Choroid plexus epithelial cell (primary cell): ENCODE measurements at places on chromosomes 4 and X.

DNA sequence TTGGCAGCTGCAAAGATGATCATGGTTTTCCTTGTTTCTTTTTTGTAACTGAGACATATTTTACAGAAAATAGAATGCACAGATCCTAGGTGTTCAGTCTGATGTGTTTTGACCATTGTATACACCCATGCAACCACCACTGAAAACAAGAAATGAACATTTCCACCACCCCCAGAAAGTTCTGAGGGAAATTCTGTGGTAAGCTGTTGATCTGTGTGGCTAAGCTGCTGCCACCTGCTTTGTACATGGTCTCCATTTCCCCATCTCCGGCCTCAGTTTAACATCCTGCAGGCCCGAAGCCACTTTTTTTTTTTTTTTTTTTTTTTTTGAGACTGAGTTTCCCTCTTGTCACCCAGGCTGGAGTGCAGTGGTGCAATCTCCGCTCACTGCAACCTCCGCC, 65.3 kb downstream of the NYX start:
- DNase-seq: no peak

- DNase-seq: no peak
Measured at GRCh38 chr4:147044241-147044640, 98.6 kb upstream of the TTC29 start.

- no peak for DNase-seq
Measured at GRCh38 chrX:91414713-91415112, 19.9 kb upstream of the PABPC5 start.

GRCh38 chr4:121783210-121783609, 17.9 kb upstream of the EXOSC9 start:
- DNase-seq: no peak

- peak; percentile 67 for DNase-seq
Measured at GRCh38 chrX:119541188-119541587, 24.0 kb downstream of the STEEP1 start.

DNA sequence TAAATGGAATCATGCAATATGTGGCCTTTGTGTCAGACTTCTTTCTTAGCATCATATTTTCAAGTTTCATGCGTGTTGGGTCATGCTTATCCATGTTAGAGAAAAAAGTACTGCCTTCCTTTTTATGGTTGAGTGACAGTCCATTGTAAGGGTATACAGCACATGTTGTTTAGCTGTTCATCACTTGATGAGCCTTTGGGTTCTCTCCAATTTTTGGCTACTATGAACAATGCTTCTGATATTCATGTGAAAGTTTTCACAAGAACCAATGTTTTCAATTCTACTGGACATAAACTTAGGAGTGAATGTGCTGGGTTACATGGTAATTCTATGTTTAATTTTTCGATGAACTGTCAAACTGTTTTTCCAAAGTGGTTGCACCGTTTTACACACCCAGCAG, 28.1 kb upstream of the LNX1 start:
- DNase-seq: no peak

DNA sequence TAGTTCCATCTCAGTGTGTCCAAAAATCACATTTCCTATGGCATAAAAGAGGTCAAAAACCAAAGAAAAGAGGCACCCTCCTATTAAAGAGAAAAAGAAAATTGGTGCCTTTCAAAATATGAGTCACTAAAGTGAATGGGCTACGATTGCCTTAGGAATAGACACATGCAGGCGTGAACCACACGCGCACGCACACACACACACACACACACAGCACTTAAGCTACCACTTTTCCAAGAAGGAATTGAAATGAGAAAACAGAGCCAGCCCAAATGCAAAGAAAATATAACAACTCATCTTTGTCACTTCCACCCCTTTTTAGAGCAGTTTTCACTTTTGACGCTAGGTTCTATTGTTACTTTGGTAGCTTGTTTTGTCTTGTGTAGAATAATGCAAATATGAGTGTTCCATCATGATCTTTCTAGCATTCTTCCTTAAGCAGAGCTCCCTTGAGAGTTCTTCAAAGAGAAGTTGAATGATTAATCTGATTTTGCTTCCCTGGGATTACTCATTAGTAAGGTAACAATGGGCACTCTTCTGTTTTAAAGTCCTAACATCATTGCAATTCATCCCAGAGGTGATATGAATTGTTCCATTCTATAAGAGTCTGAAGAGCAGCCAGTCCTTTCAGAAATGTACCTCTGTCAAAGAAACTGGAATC, 239.2 kb upstream of the GNPDA2 start:
- no peak for DNase-seq

DNA sequence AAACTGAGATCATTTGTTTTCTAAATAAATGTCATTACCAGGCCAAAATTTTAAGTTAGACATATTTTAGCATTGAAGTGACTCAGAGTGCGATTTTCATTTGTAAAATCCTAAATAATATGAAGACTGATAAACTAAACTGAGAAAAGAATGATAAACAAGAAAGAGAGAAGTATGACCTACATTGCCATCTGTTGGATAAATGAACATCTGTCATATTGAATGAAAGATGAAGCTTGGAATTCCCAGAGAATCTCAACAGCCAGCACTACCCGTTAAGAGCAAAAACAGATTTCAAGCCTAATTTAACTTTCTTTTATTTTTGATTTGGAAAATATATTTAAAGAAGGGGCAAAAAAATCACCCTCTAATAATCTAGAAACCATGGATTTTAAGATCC, 591.0 kb upstream of the ATOH1 start:
- no peak for DNase-seq

GRCh38 chr4:186819342-186820086, 95.9 kb upstream of the FAT1 start:
- no peak for DNase-seq

- no peak for DNase-seq
Measured at GRCh38 chr4:20895988-20896387, 195.7 kb downstream of the PACRGL start.

- DNase-seq: no peak
Measured at GRCh38 chr4:27090406-27090805, 229.8 kb downstream of the STIM2 start.

- no peak for DNase-seq
Measured at GRCh38 chr4:78939667-78940008, 400 bp upstream of the PAQR3 start.

DNA sequence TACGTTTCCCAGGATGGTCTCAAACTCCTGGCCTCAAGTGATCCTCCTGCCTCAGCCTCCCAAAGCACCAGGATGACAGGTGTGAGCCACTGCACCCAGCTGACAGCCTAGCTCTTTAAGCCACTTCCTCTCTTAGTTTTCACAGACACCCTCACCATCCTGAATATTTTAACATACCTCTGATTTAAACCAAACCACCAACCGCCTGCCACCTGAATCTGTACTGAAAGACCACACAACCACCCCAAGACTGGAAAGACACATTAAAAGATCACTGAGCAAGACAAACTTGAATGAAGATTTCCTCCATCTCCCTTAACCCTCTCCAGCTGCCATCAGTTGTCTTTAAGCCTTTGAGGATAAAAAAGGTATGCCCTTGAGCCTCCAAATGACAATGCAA, 110.6 kb downstream of the SH3KBP1 start:
- DNase-seq: no peak

DNA sequence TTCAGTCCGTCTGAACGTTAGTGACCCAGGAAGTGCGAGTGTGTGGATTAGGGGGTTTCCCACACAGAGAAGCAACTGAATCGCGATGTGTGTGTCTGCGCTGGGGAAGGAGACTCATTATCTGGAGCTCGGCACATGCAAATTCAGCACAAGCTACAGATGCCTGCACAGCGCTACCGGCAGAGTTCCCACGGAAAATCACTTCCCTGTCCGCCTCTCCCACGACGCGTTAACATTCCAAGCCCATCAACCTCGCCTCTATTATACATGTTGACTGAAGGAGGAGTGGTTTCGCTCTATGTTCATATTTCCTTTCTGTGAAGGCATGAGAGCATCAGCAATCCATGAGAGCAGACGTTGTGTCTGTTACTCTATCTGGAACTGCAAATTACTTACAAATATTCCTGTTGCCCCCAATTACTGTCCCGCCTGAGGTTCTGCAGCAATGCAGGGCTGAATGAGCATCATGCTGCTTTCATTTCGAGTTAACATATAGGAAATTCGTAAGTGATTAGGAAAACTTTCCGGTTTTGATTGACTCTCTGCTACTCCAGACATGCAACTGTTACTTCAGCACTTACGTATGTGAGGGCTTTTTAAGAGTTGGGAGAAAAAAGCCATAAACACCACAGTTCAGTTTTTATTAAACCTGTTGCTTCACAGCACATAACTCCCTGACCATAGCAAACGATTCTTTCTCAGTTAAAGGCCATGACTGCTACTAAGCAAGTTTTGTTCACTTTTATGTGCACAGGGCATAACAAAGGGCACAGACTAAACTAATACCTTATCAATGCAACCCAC, 15.0 kb upstream of the MTNR1A start:
- peak; percentile 40 for DNase-seq

DNA sequence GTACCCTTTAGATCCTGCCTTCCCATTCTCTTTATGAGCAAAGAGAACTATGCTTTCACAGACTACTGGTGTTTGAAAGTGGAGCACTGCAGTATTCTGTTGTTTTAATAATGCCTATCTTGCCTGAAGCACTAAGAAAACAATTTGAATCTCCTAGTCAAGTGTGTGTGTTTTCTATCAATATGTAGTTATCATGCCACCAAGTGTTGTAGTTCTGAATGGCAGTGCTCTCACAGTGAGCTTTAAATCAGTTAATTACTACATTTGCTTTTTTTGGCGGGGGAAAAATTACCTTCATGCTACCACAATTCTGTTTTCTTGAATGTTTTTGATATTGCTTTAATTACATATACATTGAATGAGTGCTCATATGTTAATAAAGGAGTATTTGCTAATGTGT, 143.6 kb upstream of the FAM47A start:
- no peak for DNase-seq

DNA sequence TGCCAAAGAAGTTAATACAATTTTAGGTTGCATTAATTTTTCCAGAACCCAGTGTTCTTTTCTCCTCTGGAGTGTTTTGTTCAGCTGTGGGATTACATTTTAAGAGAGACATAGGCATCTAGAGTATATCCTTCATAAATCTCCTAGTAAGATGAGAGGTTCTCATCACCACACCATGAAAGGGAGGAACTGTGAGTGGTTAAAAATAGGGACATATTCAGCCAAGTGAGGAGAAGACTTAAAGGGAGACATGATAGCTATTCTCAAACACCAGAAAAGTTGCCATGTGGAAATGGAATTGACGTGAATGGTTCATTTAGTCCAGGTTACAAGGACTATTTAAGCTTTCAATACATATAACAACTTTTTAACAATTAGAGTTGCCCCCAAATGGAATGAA, 6.5 kb upstream of the MRPL1 start:
- DNase-seq: no peak

DNA sequence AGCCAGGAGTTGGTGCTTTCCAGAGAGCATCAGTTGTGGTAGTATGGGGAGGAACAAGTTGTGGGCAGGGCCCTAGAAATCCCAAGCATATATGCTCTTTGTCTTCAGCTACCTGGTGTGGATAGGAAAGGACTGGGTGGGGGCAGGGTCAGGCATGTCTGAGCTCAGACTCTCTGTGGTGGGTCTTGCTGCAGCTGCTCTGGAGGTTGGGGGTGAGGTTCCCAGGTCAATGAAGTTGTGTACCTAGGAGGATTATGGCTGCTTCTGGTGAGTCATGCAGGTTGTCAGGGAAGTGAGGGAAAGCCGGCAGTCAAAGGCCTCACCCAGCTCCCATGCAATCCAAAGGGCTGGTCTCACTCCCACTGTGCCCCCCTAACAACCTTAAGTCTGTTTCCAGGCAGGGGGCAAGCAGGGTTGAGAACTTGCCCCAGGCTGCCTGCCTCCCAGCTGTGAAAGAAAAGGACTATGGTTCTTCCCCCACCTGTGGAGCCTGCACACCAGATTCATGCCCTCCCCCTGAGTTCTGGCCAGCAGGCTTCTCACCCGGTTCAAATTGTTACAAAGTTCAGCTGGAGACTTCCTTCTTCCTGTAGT, 30.4 kb upstream of the QRFPR start:
- no peak for DNase-seq

GRCh38 chr4:105715692-105716278, 7.2 kb downstream of the GSTCD start:
- DNase-seq: peak; percentile 61

DNA sequence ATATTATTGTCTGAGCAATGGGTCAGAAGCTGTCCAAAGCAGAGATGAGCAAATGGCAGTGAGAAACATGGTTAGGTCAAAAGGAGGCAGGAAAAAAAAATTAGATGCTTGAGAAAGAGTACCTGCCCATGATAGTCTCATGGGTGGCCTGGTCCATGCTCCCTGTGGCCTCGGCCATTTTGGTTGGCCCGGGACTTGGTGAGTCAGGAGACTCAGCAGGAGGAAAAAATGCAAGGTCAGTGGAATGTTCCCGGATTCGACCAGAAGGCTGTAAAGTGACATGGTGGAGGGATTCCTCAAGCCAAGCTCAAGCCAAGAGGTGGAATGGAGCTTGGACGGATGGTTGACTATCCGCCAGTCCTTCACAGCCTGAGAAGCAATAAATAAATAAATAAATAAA, 236.7 kb downstream of the ASMT start:
- no peak for DNase-seq

- DNase-seq: no peak
Measured at GRCh38 chr4:27056281-27056680, 195.6 kb downstream of the STIM2 start.

- no peak for DNase-seq
Measured at GRCh38 chrX:9476810-9477575, 12.1 kb downstream of the TBL1X start.

- DNase-seq: no peak
Measured at GRCh38 chrX:152899874-152900719, 2.2 kb downstream of the ZNF185 start.

DNA sequence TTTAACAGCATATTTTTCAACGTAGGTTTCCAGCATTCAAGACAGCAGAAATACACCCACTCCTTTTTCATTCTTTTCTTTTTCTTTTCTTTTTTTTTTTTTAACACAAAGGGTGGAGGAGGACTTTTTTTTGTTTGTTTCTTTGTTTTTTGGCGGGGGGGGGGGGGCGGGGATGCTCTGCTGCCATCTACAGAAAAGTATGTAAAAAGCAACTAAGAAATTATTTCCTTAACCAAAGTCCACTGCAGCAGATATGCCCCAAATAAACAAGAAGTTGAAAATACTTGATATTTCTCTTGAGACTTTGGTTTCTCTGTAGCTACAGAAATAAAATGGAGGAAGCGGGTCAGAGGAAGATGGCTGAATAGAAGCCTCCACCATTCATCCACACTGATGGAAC, 63.2 kb upstream of the PBDC1 start:
- no peak for DNase-seq

DNA sequence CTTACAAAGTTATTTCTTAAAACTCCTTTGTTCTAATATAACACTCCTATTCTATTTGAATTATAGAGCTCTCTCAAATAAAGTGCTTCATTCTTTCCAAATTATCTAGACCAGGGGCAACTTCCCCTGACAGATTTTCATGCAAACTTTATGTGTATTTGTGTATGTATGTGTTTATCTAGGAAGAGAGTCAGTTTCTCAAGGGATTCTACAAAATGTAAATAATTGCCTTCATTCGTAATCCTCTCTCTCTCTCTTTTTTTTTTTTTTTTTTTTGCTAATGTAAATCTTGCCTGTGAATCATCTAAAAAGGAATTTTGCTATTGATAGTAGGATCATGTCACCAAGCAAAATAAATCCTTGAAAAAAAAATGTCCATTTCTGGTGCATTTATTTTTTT, 38.9 kb upstream of the RBPJ start:
- peak; percentile 22 for DNase-seq

GRCh38 chr4:36915717-36916116, 328.8 kb upstream of the NWD2 start:
- no peak for DNase-seq

GRCh38 chrX:118975831-118976598, 1.6 kb downstream of the LONRF3 start:
- peak; percentile 13 for DNase-seq
